ENCODE measurements at places on chromosomes 16 and 17.

DNA sequence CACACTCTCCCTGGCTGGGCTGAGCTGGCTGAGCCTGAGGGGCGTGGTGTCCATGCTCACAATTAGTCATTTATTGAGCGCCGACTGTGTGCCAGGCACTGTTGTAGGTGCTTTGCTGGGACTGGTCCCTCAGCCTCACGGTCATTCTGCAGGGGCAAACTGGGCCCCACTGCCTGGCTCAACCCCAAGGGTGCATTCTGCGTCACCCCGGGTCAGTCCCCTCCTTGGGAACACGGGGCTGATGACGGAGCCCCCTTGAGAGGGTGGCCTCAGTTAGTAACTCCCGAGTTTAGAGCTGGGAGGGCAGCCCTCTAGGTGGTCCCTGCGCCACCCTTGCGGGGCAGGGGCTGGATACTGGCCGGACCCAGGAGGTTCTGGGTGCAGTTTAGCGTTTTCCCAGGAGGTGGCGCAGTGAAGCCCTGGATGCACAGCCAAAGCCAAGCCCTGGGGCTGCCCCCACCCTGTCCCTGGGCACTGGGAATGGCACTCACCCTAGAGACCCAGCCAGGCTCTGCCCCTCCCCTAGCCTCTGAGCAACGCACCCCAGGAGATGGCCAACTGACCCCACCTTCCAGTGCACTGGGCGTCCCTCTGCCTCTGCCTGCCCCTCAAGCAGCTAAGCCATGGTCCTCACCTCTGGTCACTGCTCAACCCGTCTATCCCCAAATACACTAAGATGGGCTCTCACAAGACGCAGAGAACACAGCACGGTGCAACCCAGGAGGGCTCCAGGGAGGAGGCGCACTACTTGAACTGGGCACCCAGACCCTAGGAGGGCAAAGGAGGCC, 243.2 kb upstream of the GSE1 start:
- DNase-seq = no peak

GRCh38 chr16:53428681-53429080, 5.6 kb upstream of the RBL2 start:
- DNase-seq = no peak

DNA sequence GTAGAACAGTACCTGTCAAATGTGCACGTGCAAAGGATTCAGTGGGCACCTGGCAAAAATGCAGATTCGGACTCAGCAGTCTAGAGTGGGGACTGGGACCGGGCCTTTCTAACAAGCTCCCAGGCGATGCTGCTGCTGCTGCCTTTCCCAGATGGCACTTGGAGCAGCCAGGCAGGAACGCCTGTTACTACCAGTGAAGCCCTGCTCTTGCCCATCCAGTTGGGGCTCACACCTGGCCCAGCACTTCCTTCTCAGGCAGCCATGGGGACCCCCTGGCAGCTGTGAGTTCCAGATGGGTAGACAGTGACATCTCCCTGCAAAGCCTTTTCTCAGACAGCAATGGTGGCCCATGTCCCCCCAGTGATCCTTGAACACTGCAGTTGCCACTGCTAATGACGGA, 30.4 kb downstream of the KDM8 start:
- DNase-seq = no peak

DNA sequence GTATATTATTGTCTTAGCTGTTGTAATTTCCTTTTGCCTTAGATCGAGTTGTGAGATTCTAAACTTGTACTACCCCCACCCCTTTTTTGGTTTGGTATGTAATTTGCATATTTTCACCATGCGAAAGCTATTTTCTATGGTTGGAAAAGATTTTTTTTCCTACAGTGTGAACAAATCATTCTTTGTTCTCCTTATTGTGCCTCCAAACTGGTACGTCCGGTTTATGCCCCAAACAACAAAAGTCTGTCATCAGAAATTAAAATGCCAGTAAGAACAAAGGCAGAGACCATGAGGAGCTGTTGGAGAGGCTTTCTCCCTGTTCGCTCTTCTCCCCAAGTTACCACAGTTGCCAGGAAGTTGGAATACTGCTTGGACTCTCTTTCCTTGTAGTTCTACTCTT, 66.1 kb downstream of the BCAS3 start:
- no peak for DNase-seq

DNA sequence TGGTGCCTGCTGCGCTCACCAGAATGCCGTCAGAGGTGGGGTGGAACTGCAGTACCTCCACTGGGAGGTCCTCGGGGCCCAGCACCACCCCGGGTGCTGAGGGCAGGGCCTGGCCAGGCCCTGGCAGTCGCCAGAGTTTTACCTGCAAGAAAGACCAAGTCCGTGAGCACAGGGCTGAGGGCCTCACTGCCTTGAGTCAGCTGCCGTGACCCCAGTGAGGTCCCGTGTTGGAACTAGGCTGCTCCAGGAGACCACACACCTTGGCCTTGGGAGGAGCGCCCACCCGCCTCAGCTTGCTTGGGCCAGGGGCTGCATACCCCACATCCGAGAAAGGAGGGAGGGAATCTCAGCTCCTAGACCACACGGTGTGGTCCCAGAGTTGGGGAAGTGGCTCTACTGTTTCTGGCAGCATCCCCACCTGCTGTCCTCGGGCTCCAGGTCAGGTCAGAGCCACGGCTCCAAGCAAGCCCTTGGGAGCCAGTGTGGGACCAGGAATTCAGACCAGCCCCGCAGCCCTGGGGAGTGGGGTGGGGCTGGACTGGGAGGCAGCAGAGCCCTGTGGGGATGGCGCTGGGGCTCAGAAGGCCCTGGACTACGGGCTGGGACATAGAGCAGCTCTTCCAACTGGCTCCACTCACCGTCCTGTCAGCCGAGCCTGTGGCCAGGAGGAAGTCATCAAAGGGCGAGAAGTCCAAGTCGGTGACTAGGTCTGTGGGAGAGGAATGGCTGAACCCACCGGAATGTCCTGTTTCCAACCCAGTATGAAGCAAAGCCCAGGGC, 8.7 kb downstream of the CORO7 start:
- no peak for DNase-seq

- no peak for DNase-seq
These were observed 36.7 kb downstream of the SALL1 start for GRCh38 chr16:51114382-51114781.

DNA sequence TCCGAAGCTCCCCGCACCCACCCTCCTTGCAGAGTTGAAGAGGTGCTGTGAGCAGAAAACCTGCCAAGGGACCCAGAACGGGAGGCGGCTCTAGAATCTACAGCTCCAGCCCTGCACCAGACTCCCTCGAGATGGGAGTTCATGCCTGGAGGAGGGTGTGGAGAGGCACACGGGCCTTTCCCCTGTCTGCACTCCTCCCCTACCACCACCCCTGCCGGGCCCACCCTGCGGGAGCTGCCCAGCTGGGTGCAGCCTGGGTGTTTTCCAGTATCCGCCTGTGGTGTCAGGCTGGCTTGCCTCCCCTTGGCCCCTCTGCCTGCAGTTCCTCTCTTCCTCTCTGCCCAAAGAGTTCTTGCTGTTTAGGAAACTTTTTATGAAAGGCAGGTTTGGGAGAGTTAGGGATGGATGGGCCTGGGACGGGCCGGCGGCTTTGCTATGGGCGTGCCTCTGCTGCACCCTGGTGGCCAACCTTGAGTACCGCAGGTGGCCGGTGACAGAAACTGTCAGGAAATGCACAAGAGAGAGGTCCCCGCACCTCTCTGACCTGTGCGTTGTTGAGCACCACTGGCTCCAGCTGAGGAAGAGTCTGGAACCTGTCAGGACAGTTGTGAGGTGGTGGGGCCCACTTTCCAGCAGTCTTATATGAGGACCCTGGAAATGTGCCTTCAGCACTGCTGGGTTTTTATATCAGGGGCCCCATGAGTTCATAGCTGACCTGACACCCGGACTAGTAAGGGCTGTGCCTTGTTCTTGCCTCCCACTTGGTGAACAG, 354.1 kb downstream of the SEC14L1 start:
- DNase-seq = no peak

DNA sequence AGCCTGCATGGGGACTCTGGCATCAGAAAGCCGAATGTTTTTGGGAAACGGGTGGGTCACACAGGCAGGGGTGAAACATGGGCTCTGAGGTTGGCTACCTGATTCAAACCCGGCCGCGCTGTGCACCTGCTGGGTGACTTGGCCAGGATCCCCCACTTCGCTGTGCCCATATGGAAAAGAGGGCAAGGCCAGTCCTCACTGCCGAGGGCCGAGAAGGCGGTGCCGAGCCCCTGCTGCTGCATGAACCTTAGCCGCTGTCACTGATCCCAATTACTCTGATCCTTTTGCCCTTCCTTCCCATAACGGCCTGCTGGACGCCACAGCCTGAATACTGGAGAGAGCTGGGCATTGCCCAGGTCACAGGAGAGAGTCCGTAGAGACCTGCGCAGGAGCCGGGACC, 17.7 kb downstream of the KDM8 start:
- no peak for DNase-seq

DNA sequence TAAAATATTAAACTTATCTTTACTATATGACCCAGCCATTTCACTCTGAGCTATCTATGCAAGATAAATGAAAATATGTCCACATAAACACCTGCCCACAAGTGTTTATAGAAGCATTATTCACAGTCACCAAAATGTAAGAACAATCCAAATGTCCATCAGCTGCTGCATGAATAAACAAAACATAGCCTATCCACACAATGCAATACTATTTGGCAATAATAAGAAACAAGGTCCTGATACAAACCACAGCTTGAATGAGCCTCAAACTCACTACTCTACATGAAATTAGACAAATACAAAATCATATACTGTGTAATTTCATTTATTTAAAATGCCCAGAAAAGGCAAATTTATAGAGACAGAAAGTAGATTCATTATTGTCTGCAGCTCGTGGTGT, 355.1 kb downstream of the CDH8 start:
- DNase-seq = no peak

DNA sequence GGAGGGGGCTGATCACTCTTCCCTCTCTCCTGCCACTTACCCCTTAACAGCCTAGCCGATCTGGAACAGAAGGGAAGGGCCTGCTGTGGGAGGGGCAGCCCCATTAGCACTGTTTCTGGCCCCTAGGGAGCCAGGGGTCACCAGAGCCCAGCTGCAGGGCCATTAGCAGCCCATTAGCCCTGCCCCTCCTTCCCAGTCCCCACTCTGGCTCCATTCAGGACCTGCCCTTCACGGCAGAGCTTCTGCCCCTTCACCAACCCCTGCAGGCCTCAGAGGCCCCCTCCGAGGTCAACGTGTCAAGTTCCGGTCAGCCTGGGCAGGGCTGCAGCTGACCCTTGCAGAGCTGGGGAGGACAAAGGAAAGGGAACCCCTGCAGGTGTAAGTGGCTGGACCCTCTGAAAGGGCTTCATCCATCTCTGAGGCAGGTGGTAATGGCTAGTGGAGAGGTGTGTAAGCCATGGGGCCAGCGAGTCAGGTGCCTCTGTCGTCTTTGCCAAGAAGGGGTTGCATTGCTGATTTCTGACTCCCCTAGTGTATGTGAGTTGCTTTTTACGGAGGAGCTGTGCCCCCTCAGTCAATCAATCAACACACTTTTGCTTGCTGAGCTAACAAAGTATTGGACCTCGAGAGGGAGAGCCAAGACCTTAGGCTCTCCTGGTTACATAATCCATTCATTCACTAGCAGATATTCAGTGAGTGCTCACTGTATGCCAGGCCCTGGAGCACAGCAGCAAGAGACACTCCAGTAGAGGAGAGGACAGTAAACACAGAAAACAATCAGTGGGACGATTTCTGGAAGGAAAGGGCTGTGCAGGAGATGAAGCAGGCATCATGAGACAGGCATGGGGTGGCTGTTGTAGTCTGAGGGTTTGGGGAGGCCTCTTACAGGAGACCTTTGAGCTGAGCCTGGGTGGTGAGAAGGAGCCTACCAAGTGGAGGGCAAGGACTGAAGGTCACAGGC, 18.2 kb upstream of the KCNJ12 start:
- no peak for DNase-seq

DNA sequence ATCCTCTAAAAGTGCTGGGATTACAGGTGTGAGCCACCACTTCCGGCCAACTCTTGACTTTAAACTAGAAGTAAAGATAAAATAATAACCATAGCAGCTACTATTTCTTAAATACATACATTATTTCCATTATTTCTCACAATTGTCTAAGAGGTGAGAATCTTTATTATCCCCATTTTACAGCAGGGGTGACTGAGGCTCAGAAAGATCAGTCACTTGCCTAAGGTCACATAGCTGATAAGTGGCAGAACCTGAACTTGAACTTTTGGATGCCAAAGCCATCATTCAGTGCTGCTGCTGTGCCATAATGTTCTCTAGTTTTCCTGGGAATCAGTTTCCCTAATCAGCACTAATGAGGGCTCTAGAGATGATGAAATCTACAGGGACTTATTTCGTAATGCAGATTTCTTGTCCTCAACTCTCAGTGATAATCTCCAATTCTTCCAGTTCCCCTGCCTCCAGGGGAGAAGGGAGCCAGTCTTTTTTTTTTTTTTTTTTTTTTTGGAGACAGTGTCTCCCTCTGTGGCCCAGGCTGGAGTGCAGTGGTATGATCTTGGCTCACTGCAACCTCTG, 25.2 kb upstream of the GPRC5B start:
- DNase-seq = no peak

- no peak for DNase-seq
These were observed 22.9 kb downstream of the ANKRD40 start for GRCh38 chr17:50684612-50685333.

GRCh38 chr17:64551461-64551860, 44.7 kb downstream of the CEP95 start:
- DNase-seq = no peak

GRCh38 chr16:86031141-86031678, 132.2 kb downstream of the IRF8 start:
- no peak for DNase-seq

DNA sequence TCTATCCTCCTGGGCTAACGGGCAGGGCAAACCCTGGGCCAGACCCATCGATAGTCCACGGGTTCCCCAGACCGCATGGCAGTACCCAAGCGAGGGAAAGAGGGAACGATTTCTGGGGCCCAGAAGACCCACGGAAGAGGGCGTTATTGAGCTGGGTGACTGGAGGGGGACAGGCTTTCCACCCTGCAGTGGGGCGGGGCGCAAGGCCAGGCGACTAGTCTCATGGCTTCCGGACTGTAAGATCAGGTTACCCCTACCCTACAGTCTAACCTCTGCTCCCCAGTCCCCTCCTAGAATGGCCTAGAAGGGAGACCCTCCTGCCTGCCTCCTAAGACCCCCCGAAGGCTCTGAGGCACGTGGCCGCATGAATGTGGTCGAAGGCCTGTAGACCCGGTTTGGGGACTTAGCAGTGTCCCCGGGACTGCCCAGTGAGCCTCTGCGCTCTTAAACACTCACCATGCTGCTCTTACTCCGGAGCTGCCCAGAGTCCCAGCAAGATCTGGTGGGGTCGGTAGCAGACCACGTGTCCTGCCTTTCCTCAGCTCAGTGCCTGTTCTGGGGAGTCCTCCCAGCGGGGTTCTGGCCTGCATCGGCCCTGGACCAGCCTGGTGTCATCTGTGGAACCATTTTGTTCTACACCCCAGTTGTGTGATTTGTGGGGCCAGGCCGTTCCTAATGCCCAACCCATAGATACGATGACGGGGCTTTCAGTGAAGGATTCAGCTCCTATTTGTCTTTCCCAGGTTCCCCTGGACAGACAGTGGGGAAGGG, 13.2 kb upstream of the AURKB start:
- no peak for DNase-seq

- no peak for DNase-seq
These were observed 119.1 kb downstream of the BANP start for GRCh38 chr16:88070341-88070740.

GRCh38 chr17:67994817-67995569, 1.3 kb downstream of the C17orf58 start:
- DNase-seq = no peak

- DNase-seq = no peak
These were observed 467.1 kb downstream of the WWOX start for GRCh38 chr16:78566397-78567073.
